Epithelial cell of esophagus (primary cell): ENCODE measurements at places on chromosomes 5 and 9.
A peak's percentile ranks its signal among the peaks of the same experiment; 100 is the strongest.

DNA sequence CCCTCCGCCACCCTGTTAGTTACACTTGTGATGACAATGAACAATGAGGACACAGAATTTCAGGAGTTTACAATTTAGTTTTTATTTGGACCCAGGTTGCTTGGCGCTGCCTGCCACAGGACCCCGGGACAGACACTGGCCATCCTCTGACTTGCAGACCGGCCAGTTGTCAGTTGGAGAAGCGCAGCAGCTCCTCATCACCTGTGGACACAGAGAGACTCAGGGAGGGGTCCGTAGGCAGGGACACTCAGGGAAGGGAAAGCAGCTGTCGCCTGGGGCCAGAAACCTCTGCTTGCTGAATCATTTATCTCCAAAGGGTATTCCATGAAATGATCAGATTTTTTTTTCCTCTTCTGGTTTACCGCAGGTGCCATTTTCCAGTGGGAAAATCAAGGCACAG lies 18.0 kb downstream of the AMBP start:
- no peak for DNase-seq

GRCh38 chr5:139186752-139187326 lies 11.3 kb downstream of the SIL1 start:
- no peak for DNase-seq

DNA sequence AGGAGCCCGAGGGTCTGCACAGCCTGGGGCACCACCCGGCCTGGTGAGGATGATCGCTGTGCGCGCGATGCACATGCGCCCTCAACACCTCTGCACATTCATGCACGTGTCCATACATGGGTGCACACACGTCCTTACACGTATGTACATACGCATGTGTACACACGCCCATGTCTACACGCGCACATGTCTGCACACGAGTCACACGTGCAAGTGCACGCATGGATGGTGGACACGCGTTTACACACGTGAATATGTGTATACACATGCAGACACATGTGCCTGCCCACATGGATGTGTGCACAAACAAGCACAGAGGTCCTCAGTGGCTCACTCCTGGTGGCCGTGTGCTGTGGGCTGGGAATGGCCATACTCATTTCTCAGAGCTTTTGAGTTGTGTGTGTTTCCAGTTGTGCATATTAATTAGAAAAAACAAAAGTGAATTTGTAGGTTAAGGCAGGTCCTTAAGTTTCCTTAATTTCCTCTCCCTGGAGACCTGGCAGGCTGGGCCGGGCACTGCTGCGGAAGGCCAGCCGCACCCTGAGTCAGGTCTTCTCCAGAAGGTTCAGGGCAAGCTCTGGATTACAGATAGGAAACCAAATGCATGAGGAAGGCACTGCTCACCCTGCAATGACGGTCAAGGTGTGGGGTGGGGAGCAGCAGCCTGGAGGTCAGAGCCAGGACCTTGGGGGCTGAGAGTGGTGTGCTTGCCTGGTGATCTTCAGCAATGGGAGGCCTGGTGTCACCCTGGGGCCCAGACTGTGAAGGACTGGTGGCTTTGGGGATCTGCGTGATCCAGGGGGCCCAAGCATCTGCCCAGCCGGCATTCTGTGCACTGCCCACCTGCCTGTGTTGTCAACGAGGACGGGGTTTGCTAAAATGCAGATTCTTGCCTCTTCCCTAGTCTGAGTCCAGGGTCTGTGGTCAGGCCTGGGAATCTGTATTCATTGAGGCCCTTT lies 1.3 kb upstream of the RNU6ATAC start:
- DNase-seq: peak; percentile 44

GRCh38 chr9:82130331-82131042 lies 141.9 kb downstream of the SPATA31D1 start:
- no peak for DNase-seq

- no peak for DNase-seq
Observed at GRCh38 chr5:115363879-115364278, 67.4 kb upstream of the CCDC112 start.

GRCh38 chr5:5751498-5751897 lies 329.0 kb downstream of the ICE1 start:
- no peak for DNase-seq

- no peak for DNase-seq
Observed at GRCh38 chr9:133132174-133132573, 11.1 kb upstream of the RALGDS start.

- DNase-seq: no peak
Observed at GRCh38 chr5:31449174-31449573, 82.7 kb downstream of the DROSHA start.

DNA sequence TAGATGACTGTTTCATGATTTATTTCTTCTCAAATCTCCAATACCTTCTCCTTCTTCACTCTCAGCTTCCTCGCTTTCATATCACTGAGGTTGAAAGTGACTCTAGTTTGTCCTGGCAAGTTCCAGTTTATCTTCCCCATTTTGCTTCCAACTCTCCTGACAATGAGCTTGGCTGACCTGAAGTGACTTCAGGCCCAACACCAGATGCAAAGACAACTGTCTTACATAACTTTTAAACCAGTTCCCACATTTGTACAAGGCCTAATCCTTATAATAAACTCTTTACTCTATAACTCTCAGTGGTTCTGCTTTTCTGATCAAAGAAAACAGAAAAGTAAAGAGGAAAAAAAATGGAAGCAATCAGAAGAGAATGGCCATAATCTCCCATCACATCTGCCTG lies 22.0 kb downstream of the GNG10 start:
- DNase-seq: no peak

DNA sequence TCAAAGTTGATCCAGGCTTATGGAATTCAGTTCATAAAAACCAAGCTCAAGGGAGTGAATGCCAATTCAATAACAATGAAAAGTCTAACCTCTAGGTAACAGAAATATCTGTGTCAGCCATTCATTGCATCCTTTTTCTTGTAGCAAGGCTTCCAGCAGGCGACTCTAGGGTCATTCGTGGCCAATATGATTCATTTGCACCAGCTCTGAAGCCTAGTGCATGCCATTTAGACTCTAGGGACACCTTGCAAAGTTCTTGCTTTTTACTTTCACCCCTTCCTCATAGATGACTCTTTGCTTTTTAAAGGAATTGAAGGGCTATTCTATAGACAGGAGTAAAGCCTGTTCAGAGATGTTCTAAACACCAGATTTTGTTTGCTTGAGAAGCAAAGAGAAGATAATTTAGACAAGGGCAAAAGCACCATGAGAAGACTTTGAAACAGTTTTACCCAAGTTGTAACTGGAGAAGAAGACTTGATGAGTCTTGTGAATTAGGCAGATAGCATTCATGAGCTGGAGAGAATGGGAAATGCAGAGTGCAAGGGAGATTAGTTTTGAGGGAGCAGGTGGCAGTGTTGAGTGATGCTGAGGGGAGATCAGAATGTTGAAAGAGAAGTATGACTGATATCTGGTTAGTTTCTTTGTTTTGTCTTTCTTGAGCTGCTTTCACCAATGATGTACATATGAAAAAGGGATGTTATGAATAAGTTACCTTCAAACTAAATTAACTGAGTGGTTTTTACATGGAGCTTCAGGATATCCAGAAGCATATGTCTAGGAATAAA lies 94.5 kb downstream of the F2RL2 start:
- DNase-seq: no peak

DNA sequence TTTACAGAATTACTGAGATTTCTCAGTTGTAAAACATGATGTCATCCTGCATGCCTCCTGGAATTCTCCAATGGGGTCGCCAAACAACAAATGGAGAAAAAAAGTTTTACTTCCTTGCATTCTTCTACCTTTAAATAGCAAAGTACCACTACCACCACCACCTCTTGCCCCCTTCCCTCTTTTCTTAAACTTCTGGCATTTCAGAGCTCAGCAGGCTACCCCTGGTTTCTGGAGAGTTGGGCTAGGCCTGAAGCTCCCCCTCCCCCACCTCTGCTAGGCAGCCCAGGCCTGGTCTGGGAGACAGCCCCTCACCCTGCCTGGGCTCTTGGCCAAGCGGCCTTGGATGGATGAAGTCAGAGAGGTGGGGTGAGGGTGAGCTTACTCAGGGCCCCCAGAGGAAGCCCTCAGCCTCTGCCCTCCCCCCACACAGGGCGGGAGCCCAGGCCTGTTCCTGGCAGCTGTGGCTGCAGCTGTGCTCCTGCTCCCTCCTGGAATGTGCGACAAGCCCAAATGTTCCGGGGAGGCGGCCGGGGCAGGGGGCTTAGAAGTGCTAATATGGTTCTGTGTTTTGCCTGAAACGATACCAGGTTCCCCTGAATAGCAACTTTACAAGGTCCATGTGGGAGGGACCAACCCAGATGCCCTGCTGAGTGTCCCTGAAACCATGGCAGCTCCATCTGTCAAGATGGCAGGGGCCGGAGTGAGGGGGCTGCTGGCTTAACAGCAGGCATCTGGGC lies 6.0 kb upstream of the CCIN start:
- no peak for DNase-seq

DNA sequence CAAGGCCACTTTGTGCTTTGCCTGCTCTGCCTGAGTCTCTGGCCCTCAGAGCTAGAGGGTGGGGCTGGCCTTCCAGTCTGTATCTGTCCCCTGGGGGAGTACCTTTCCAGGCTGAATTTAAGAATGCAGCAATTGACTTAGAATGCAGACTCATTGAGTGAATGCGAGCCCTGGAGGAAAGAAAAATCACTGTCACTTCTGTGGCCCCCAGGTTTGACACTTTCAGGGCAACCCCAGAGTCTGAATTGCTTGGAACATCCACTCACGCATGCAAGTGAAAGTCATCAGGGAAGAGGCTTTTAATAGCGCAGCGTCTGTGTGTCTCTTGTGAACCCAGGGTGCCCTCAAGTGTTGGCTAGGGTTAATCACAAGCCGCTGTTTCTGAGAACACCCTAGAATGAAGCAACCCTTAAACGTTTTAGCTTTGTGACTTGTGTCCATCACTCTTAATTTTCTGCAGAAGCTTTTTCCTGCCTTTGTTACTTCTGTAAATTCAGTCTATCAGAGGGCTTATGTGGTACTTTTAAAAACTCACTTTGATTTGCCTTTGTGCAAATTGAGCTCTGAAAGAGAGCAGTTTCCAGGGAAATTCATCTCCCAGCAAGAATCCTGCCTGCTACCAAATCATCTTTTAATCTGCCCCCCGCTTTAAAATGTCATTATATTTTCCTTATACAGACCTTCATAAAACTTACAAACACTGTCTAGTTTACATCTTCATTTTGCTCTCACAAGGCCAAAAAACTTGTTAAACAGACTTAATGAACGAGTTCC lies 146.8 kb upstream of the IQGAP2 start:
- peak; percentile 84 for DNase-seq

- no peak for DNase-seq
Observed at GRCh38 chr5:76867038-76867437, 17.2 kb downstream of the S100Z start.

GRCh38 chr5:143462431-143462830 lies 58.9 kb upstream of the NR3C1 start:
- no peak for DNase-seq

GRCh38 chr5:68219161-68219816 lies 3.7 kb downstream of the PIK3R1 start:
- no peak for DNase-seq
